Smooth muscle cell of the pulmonary artery (primary cell): ENCODE measurements at places on chromosomes 2 and 18. TPM values are rescaled to one million over a fixed set of nuclear protein-coding genes. Genes with fewer than 3 reads are reported as not detected.

Gene DIS3L2
- 14.7 and 15.0 TPM in 2 replicates for total RNA-seq

Gene RAPGEF4
- 3.8 and 5.0 TPM in 2 replicates for total RNA-seq

Gene PRKAG3
- 0.10 and 0.52 TPM in 2 replicates for total RNA-seq

Gene ABHD3
- 4.9 and 6.4 TPM in 2 replicates for total RNA-seq

Gene LYPD1
- total RNA-seq = 12.8 and 13.7 TPM in 2 replicates

Gene TUBB8B
- not detected in 2 replicates for total RNA-seq

Gene NT5C1B
- not detected in 2 replicates for total RNA-seq
